Foreskin keratinocyte (primary cell): ENCODE measurements at places on chromosomes 1 and 21. TPM values are rescaled to one million over a fixed set of nuclear protein-coding genes. Genes with fewer than 3 reads are reported as not detected.
A peak's percentile ranks its signal among the peaks of the same experiment; 100 is the strongest.

The CASQ2 gene
- not detected in 2 replicates for total RNA-seq

The TTC4 gene
- 25.3 and 33.8 TPM in 2 replicates for total RNA-seq

GRCh38 chr1:218620956-218621355, 275.8 kb downstream of the TGFB2 start:
- DNase-seq, result no peak

DNA sequence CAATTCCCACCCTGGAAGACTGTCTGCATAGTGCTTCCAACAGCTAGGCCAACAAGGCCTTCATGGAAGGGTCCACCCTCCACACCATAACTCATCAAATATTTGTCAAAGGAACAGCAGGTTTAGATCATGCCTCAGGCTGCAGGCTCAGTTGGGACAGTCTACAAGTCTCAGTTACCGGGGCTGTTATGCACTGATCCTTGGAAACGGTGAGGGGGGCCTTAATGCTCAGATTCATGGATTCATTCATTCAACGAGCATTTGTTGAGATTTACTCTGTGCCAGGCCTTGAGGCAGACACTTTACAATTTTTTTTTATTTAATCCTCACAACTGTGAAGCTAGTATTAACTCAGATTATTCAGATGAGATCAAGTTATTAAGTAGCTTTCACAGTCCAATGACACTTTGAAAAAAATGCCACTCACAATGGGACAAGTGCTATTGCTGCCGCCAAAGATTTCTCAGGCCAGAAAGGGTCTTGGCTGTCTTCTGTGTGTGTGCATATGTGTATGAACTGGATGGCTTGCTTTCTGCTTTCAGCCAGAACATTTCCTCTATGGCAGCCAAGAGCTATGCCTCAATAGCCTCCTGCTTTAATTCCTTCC, 8.9 kb upstream of the C1orf216 start:
- no peak for DNase-seq

DNA sequence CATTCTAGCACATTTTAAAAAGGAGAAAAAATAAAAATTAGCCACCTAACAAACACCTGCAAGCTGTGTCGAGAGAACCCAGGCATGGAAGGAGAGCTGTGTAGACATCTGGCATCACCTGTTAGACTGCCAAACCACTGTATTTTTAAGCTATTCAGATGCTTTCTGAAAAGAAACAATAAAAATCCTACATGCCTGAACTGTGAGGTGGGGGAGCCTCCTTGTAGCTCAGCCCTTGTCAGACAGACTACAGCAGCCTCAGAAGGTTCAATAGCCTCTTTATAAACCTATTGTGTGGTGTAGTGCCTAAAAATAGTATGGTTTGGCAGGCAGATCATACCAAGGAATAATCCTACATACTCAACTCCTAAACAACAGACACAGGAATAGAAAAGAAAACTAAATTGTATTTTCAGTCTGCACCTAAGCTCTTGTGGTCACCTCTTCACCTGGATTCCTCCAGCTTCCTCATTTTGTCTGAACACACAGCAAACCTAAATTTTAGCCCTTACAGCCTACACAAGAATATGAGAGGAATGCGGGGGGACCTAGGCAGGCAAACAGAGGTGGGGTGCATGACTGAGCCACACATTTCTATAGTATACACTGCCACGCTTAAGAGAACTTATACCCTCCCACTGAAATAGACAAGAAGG, 67.0 kb downstream of the SIPA1L2 start:
- no peak for DNase-seq

DNA sequence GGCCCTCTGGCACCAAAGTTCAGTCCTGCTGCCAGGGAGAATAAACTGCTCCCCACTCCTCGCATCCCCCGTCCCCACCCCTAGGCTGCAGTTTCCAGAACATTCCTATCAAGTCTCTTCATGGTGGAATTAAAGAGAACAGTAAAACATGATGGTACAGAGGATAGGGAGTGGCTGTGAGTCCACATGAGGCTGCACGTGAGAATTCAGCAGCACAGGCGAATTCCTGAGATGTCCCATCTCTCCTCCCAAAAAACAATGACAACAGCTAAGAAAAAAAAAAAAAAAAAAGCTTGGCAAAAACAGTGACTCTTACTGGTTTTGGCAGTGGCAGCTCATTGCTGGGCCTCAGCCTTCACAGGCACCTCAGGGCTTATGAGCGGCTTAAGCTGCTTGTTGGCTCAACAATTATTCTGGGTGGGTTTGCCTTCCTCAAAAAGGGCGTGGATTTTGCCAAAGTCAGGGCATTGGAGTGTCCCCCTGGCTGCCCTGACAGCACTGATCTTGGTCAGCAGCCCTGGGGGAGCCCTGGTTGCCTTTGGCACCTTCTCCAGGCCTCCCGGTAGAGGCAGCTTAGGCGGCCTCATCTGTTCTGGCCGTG, 5.7 kb upstream of the IFFO2 start:
- DNase-seq, result peak; percentile 66
